ENCODE measurements at places on chromosomes 12 and 14. TPM values are rescaled to one million over a fixed set of nuclear protein-coding genes. Genes with fewer than 3 reads are reported as not detected.
A peak's percentile ranks its signal among the peaks of the same experiment; 100 is the strongest.

The TAS2R10 gene
- not detected for total RNA-seq

DNA sequence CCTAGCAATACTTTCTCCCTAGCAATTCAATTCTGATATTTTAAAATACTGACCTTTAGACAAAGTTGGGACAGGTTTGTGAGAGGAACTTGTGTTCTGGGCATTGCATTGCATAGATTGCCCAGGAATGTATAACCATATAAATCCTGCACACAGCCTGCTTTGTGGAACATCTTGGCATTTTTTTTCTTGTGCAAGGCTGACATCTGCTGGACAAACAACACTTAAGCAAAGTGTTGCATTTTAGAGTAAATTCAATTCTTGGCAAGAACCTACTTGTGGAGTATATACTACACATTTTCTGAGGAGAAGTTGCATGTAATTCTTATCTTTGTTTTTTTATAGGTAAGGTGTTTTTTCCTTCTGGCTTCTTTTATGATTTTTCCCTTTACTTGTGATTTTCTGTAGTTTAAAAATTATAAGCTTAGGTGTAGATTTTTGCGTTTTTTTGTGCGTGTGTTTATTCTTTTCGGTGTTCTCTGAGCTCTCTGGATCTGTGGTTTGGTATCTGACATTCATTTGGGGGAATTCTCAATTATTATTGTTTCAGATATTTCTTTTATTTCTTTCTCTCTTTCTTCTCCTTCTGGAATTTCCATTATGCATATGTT lies 26.4 kb downstream of the TESPA1 start:
- no peak for DNase-seq

DNA sequence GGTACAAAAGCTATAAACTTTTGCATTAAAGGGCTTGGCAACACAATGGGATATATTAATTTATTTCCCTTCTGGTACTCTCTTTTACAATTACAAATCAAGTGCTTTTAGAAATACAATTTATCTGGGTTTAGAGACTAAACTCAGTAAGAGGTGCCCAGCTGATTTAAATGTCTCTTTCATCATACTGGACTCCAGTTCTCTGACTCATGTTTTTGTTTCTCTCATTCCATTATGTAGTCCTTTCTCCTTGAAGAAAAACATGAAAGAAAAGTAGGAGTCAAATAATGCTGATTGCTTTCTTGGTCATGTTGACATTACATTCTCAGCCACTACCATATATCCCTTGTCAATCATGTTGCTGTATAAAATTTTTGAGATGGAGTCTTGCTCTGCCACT lies 36.3 kb upstream of the CFL2 start:
- no peak for DNase-seq

The GLT8D2 gene
- total RNA-seq, result 6.1 TPM

DNA sequence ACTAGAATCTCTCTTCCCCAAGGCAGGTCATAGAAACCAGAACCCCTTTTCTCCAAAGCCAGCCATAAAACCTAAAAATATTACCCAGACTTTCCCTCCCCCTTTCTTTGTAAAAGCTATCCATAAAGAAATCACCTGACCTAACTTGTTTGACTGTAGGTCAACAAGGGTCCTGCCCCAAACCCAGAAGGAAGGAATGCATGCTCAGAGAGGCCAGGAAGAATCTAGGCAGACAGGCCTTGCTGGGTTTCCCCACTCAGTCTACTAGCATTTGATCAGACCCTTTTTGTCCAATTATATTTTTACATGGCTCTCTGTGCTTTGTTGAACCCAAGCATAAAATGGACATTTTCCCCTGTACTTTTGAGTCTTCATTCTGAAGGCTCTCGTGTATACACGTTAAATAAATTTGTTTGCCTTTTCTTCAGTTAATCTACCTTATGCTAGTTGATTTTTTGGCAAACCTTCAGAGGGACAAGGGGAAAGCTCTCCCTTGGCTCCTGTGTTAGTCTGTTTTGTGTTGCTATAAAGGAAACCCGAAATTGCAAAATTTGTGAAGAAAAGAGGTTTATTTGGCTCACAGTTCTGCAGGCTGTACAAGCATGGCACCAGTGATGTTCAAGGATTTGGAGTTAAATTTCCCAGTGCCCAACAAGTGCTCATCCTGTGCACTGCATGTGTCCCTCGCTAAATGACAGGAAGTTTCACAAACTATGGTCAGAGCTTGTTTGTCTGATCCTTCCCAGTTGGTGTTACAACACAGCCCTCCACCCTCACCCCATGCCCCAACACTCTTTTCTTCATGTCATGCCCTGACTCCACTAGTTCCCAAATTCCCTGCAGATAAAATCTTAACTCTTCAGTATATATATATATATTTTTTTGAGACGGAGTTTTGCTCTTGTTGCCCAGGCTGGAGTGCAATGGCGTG lies 14.2 kb upstream of the RASSF3 start:
- DNase-seq, result no peak

GRCh38 chr14:99006276-99006675 lies 265.7 kb downstream of the BCL11B start:
- DNase-seq, result no peak

DNA sequence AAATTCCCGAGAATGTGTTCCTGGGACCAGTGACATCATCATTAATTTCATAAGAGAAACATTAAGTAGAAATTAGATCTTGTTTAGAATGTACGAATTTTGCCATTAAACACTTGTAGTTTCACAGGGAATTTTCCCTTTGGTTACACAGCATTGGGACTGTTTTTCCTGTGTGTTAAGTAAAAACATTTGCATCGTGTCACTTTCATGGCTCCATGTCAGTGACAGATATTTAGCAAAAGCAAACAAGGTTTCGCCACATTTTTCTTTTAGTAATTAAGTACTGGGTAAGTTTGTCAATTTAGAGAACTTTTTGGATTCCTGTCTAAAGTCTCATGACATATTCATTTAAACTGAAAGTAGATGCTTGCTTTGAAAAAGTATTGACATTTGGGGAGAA lies 45.5 kb upstream of the OVCH1 start:
- DNase-seq, result no peak

The TWF1 gene
- 11.9 TPM for total RNA-seq

DNA sequence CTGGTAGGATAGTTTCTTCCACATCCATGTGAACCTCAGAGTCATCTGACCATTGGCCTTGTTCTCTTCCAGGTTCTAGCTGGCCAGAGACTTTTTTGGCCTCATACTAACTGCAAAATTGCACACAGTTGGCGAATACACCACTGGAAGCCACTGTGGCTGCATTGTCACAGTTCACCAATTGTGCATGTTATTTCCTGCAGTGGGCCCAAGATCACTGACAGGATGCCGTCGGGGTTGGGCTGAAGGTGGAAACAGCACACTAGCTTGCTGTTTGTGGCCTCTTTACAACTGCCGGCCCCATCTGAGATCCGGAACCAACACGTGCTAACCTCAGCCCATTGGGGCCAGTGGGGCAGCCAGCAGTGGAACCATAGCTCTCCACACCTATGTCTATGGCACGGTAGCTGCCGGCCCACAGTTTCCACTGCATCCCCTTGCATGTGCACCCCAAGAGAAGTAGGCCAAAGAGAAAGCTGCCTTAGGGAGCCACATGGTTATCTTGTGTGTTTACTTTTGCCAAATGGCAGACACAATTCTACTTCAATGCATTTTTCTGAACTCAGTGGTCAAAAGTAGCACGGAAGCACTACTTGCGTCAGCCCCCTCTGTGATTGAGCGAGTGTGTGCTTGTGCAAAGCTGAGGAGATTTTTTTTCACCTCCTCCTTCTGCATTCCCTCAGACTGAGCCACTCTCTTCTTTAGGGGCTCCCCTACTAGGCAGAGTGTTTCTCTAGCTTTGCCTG lies 464.0 kb downstream of the RAD51B start:
- DNase-seq, result peak; percentile 55

GRCh38 chr14:88017535-88017934 lies 12.6 kb downstream of the GPR65 start:
- no peak for DNase-seq

DNA sequence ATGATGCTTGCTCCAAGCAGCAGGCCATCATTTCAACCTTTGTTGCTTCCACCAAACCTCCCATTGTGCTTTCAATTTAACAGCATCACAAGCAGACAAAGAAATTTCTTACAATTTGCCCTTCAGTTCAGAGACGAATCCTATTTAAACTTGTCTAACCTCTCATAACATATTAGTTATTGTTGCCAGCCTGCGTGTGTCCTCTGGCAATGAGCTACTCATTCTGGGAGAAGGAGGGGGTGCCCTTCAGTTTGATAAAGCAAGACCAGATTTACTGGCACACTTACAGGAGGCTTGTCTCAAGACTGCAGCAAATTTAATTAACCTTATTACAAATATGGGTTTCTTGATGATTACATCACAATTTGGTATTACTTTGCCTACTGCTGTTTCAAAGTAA lies 203.6 kb upstream of the SOX5 start:
- no peak for DNase-seq

The KCNC2 gene
- total RNA-seq, result not detected

DNA sequence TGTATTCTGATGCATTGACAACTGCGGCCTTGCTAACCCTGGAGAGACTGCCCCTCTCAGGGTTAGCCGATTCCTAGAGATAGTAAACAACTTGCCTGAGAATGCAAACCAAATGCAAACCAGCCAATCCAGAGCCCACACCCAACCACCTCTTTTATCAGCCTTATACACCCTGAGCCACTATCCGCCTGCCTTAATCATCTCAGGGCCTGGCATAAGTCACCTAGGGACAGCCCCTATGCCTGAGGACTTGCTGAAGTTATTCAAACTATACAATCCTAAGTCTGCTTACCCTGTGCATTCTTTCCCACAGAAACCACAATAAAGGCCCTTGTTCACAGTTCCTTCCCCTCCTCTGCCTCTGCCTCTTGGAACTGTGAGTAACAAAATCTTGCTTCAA lies 177.2 kb downstream of the KCNA5 start:
- no peak for DNase-seq

DNA sequence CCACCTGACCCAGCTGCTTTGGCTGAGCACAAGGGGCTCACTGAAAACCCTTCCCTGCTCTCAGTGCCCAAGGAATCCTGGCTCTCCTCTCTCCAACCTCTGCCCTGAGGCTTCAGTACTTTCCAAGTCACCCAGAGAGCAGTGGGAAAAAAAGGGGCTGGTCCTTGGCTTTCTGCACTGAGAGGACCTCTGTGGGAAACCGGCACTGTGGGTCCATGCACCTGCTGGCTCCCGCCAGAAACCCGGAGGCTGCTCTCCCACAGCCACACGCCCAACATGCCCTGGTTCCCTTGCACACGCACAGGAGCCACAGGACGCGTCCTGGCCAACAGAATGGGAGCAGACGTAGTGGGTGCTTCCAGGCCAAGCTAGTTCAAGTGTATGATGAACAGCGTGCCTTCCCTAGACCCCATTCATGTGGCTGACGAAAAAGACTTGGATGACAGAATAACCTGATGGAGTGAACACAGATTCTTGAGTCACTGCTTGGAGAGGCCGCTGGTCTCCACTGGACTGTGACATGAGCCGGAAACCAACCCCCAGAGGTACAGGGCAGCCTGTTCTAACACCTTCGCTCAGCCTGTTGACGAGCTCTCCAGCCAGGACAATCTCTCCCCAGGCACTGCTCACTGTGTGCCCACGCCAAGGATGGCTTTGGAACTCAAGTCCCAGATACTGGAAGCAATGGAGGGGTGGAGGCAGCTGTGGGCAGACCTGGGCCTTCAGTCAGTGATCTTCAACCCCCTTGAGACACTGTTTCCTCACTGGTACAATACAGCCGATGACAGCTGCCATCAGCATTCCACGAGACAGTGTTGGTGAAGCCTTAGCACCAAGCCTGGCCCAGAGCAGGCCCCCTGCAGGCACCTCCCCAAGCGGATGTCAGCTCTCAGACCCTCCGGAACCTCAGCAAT lies 87.7 kb downstream of the ITPK1 start:
- DNase-seq, result no peak

DNA sequence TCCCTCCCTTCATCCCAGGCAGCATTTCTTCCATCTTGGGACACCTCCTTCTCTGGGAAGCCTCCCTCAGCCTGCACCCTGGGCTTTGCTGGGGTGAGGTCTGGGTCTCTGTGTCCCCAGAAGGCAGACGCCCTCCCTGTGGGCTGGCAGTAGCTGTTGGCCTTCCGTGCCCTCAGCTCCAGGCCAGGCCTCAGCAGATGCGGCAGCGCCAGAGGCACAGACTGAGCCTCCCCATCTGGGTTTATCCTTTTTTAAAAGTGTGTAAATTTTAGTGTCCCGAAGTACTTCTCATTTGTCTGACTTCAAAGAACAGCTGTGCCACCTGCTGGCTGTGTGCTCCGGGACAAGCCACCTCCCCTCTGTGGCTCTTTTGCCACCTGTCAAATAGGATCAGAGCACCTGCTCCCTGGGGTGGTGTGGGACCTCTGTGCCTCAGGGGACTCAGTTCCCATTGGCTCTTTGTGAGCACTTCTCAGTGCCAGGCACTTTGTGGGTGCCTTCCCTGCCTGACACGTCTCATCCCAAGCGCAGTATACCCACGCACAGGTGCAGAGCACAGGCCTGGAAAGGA lies 11.1 kb downstream of the EXOC3L4 start:
- DNase-seq, result no peak

The GDF3 gene
- total RNA-seq, result not detected

- DNase-seq, result peak; percentile 78
Observed at GRCh38 chr12:111753144-111753881, 13.4 kb upstream of the ALDH2 start.

GRCh38 chr12:113650476-113650875 lies 178.8 kb upstream of the LHX5 start:
- DNase-seq, result no peak

The ZNF891 gene
- total RNA-seq, result 1.0 TPM

- DNase-seq, result no peak
Observed at GRCh38 chr12:109385339-109386058, 37.8 kb downstream of the MYO1H start.

The KIF5A gene
- 0.08 TPM for total RNA-seq

The COCH gene
- 0.51 TPM for total RNA-seq

DNA sequence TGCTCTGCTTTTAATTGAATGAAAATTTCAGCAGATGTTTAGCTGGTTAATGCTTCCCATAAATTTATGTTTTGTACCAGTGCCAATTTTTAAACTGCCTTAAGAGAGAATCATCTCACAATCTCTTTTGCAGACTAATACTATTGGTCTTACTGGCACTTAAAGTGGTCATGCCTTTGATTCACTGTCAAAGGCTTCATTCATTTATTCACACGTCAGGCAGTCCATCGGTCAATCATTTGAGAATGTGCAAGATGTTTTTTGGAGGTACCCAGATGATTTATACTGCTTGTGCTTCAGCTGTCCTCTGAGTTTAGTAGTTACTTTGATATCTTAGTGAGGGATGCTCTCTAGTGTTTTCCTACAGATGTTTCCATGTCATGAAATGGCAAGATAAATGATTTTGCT lies 83.4 kb downstream of the NAV3 start:
- no peak for DNase-seq

All from Right ventricle myocardium superior (tissue), 1 donor.